ENCODE measurements at places on chromosomes 3 and 15.

DNA sequence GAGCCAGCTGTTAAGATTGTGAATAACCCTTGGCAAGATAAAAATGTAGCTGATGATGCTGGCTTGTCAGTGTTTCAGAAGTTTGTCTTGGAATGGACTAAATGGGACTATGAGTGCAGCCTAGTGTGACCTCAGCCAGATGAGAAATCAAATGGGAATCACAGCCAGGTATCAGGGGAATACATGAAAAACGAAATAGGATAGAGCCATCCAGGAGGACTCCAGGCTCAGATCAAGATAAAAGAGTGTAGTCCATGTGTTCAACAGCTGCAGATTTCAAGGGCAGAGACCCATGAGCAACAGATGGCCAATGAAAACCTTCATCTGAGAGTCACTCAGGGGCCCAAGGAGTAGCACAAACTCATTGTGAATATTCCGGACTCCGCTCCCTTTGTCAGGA lies 1080.9 kb upstream of the CADM2 start:
- DNase-seq, result no peak

- no peak for DNase-seq
Measured at GRCh38 chr3:156819842-156820691, 6.1 kb upstream of the LEKR1 start.

GRCh38 chr3:138449490-138449889 lies 15.1 kb downstream of the ESYT3 start:
- no peak for DNase-seq

- DNase-seq, result peak; percentile 21
Measured at GRCh38 chr3:79086514-79086913, 681.3 kb downstream of the ROBO1 start.

DNA sequence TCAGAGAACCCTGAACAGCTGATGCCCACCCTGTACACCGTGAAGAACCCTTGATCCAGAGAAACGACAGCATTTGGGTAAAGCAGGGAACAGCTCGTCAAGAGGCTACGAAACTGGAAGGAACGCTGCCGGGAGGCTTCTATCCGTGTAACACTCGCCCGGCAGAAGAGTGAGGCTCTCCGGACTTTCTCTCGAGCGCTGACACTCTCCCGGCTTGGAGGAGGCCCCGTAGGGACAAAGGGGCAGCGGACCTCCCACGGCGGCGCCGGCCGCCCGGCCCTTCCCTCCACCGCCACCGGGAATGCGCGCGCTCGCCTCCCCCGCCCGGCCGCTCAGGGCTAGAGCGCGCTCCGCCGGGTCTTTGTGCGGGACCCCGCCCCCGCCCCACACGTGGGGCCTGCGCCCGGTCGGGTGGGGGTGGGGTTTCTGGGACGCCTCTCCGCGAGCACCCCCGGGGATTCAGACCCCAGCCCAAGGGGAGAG lies 1.7 kb downstream of the HYAL2 start:
- no peak for DNase-seq

DNA sequence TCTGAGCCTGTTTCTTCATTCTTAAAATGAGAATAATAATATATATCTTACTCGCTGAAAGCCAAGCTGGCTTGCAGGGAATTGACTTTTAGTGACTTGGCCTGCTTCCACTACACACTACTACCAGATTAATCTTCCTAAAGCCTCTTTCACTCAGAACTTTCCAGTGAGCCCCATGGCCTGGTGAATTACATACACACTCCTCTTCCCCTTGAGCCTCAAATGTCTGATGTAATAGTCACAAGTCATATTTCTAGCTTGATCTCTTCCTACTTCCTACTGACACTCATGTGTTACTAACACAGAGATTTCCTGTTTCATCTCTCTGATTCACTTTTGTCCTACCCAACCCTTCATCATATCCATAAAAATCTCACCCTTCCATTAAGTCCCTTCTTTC lies 82.7 kb upstream of the SOX2 start:
- DNase-seq, result no peak

- no peak for DNase-seq
Measured at GRCh38 chr3:4734454-4734853, 241.3 kb downstream of the ITPR1 start.

- peak; percentile 6 for DNase-seq
Measured at GRCh38 chr3:197083486-197083885, 53.9 kb upstream of the MELTF start.

DNA sequence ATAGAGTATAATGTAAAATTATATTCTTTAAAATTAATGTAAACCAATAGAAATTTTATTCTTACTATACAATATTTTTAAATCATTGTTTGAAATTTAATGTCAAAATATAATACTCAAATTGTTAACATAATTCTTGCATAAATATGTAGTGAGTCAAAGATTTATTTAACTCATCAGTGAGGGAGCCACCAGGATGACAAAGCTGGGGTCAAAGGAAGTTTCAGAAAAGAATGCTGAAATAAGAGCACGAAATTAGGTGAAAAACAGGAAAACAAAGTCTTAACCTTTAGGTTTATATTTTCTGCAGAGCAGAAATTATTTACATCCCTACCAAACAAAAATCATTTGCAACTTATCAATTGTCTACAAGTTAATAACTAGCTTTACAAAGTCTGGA lies 74.1 kb downstream of the DIPK2A start:
- no peak for DNase-seq

- DNase-seq, result no peak
Measured at GRCh38 chr3:132659000-132659364, 627 bp downstream of the ACAD11 start.

GRCh38 chr3:195823999-195824398 lies 12.3 kb upstream of the MUC4 start:
- DNase-seq, result no peak

- DNase-seq, result peak; percentile 30
Measured at GRCh38 chr3:171646357-171647133, 163.7 kb downstream of the PLD1 start.

GRCh38 chr3:55823001-55823400 lies 335.9 kb upstream of the WNT5A start:
- no peak for DNase-seq

DNA sequence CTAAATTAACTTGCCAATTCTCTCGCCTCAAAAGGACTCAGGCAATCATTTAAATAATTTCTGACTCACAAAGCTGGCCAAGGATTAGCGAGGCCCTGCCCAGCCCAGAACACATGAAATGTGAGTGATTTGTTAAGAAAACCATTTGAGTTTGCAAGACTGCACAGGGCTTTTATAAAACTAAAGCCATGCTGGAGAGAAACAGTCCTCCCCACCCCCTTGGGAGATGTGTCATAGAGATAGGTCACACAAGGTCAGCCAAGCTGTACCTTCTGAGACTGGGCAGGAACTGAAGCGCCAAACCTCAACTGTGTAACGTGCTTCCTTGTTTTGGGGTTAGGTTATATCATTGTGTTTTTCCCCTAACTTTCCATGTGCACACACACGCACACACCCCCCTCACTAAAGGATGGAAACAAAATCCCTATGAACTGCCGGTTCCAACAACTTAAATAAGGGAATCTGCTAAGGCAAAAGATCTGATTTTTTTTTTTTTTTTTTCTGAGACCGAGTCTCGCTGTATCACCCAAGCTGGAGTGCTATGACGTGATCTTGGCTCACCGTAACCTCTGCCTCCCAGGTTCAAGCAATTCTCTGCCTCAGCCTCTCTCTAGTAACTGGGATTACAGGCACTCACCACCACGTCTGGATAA lies 8.1 kb downstream of the SPATA12 start:
- DNase-seq, result peak; percentile 55

DNA sequence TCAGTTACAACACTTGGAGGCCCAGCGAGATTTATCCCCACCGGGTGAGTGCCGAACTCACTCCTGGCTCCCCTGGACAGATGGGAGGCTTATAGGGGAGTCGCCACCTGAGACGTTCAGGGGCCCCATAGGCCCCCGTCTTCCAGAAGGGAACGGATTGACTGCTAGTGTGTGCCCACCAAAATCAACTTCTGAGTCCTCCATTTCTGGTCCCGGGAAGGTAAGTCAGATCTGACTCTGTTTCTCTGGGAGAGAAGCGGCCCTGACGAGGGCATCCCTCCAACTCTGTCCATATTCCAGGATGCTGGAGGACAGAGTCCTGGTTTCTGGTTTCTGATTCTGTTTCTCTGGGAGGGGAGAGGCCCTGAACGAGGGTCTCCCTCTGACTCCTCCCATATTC lies 44.3 kb downstream of the ZBTB11 start:
- no peak for DNase-seq

DNA sequence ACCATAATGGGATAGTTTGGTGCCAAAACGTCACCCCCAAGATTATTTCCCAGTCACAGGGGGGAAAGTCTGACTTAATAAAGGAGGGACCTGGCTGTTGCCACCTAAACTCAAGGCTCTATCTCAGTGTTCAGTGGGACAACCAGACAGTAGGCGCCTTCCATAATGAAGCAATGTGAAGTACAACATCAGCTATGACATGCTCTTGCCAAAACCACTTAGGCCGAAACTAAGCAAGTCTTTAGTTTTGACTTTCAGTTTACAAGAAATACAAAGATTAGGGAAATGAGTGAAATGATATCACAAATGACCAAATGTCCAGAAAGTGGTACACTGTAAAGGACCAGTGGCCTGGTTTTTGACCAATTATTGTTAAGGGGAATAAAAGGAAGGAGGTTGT lies 32.9 kb downstream of the SOX14 start:
- no peak for DNase-seq

- peak; percentile 55 for DNase-seq
Measured at GRCh38 chr15:80660119-80660518, 35.0 kb upstream of the ABHD17C start.

DNA sequence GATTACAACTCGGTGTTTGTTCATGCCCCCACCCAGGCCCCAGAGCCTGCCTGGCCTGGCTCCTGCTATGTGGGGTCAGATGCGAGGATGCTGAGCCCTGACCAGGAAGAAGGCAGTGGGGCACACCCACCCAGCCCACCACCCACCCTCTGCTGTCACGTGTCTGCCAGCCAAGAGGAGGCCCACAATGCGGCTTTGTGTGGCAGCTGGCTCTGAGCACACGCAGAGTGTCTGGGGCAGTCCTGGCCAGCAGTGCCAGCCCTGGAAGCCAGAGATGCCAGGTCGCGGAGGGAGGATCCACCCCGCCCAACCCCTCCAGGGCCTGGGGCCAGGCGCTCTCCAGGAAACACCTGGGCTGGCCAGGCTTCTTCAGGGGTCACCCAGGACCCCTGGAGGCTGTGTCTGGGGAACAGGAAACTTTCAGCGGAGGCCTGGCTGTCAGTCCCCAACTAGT lies 26.4 kb upstream of the KLF13 start:
- DNase-seq, result no peak

DNA sequence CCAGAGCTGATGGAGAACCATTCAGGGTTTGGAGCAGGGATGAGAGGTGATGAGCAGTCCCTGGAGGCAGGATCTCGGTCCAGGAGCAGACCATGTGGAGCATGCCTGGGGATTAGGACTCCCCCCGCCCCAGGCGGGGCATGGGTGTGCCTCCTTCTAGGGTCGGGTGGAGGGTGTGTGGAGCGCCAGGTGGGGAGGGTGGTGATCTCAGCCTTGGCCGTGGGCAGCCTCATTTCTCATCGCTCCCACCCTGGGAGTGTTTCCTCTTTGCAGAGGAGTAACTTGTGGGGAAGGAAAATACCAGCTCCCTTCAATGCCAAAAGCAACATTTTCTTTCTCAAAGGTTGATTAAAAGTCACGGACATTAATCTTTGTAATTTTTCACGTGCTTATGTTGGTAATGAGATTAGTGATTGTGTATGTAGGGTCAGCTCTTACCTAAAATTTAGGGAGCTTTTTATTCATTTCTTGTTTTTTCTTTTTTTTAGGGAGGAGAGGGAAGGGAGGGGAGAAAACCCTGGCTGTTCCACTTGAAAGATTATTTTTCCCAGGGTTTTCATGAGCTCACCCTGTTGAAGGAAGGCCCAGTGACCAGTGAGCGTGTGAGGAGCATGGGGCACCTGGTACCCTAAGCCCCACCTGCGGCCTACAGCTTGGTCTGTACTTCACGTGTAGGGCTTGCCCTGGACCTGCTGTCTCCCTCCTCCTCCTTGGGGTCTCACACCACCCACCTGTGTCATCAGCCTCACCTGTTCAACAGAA lies 11.0 kb downstream of the FBLN2 start:
- DNase-seq, result no peak

- no peak for DNase-seq
Measured at GRCh38 chr3:14391033-14391432, 11.4 kb upstream of the SLC6A6 start.

DNA sequence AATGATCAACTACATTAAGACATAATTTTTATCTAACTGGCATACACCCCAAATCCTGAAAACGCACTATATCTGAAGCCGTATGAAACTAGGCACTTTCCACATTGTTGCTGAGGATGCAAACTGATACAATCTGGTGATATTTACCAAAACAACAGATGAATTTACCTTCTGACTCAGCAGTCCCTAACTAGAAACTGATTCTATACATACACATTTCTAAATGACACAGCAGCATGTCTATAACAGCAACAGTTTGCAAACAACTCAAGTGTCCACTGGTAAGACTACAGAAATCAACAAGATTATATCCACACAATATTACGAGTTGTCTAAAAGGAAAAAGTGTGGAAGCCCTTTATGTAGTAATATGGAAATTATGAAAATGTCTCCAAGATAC lies 22.9 kb downstream of the SECISBP2L start:
- no peak for DNase-seq
